ENCODE measurements at places on chromosomes 3 and 15. TPM values are rescaled to one million over a fixed set of nuclear protein-coding genes. Genes with fewer than 3 reads are reported as not detected.

The GCSAM gene
- total RNA-seq = not detected

The ARHGAP11A gene
- 14.1 TPM for total RNA-seq

The ASB14 gene
- total RNA-seq = not detected

The GOLGA6L9 gene
- 0.69 TPM for total RNA-seq

All from renal cortical epithelial cell (primary cell).